ENCODE measurements at places on chromosomes 4 and X.

DNA sequence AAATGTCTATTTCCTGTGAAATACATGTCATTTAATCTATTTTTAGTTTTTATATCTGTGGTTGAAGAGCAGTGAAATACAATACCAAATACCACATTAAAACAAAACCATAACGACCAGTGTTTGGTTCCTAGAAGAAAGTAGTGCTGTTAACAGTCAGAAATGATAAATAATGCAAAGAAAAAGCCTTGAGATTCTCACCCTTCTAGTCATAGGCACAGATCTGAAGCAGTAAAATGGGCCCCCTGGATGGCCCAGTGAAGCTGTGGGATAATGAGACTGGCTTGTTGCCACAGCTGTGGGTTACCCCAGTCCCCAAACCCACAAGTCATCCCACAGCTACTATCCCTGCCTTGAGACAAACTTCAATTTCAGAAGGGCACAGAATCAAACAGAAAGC lies 137.3 kb upstream of the RPL34 start:
- DNase-seq = no peak

DNA sequence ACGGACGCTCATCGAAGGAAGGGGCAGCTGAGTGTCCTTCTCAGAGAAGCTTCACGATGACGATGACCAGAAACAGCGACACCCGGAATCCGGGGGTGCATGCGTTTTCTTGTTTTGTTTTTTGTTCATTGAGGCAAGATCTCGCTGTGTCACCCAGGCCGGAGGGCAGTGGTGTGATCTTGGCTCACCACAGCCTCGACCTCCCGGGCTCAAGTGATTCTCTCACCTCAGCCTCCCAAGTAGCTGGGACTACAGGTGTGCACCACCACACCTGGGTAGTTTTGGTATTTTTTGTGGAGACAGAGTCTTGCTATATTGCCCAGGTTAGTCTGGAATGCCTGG lies 19.8 kb downstream of the DGKQ start:
- DNase-seq = no peak

- DNase-seq = peak; percentile 71
Measured at GRCh38 chr4:83356899-83357661, 22.4 kb upstream of the HPSE start.

- DNase-seq = no peak
Measured at GRCh38 chr4:15585331-15585730, 69.8 kb downstream of the FBXL5 start.

- no peak for DNase-seq
Measured at GRCh38 chr4:38382520-38382919, 281.5 kb upstream of the KLF3 start.

GRCh38 chr4:37839426-37839825 lies 12.9 kb downstream of the PGM2 start:
- no peak for DNase-seq

DNA sequence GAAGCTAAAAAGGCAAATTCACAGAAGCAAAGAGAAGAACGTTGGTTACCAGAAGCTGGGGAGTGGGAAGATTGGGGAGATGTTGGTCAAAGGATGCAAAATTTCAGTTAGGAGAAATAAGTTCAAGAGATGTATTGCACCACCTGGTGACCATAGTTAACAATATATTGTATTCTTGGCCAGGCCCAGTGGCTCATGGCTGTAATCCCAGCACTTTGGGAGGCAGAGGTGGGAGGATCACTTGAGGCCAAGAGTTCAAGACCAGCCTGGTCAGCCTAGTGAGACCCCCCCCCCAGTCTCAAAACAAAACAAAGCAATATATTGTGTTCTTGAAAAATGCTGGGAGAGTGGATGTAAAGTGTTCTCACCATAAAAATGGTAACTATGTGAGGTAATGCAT lies 67.9 kb downstream of the TAB3 start:
- no peak for DNase-seq

- DNase-seq = no peak
Measured at GRCh38 chr4:24885342-24885741, 27.5 kb downstream of the CCDC149 start.

DNA sequence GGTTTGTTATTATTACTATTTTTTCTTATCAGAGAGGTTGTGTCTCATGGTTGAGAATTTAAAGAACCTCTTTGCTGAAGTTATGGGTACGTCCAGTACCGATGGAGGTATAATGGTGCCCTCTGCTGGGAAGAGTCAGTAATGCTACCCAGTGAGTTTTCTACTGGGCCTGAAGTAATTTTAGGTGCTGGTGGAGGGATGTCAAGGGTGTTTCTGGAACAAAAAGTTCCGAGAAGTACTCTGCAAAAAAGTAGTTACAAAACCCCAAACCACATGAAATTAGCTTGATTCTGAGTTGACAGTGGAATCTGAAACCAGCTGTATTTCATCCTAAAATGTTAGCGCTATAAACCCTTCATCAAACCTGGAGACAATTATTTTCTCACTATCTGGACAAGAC lies 102.5 kb upstream of the MID1 start:
- DNase-seq = no peak

- no peak for DNase-seq
Measured at GRCh38 chr4:143514497-143514896, 995 bp downstream of the SMARCA5 start.

- no peak for DNase-seq
Measured at GRCh38 chr4:8240211-8241041, 29.1 kb upstream of the HTRA3 start.

DNA sequence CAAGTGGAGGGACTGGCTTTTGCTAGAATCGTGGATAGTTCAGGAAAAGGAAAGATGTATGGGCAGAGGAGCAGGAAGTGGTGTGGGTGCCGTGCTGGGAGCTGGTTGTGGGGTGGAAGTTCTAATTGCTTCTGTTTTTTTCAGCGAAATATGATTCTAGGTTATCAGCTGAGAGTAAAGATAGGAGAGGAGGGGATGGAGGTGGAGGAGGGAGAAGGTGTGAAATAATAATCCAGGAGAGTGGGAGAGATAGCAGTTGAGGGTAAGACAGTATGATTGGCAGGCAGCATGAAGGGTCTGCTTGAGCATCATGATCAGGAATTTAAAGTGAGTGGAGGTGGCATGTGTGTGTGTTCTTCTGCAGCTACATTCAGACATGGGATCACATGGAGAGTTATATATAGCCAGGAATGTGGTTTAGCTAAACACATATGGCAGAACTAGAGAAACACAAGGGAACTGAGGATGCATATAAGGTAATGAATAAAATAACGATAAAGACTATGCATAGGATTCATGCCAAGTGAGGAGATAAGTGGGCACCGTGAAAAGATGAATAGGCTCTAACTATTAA lies 133.7 kb downstream of the ANK2 start:
- DNase-seq = no peak

DNA sequence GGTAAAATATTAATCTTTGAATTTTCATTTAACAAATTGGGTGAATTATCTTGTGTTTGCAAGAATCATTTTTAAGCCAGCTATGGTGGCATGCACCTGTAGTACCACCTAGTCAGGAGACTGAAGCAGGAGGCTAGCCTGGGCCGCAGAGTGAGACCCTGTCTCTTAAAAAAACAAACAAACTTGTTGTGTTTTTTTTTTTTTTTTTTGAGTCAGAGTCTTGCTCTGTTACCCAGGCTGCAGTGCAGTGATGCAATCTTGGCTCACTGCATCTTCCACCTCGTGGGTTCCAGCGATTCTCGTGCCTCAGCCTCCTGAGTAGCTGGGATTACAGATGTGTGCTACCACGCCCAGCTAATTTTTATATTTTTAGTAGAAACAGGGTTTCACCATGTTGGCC lies 2.2 kb downstream of the TXLNG start:
- DNase-seq = no peak

DNA sequence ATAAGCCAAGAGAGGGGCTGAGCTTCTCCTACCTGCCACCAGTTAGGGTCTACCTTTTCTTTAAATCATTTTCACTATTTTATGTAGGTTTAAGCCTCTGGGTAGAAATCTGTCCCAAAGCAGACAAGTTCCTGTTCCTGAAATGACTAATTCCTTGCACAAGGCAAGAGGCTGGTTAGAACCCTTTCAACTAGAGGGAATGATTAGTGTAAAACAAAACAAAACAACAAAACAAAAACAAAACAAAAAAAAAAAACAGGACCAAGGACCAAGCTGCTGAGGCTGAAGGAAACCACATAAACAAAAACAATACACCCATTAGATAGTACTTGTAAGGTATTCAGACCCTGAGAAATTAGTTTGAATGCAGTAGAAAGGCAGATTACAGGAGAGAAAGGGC lies 62.7 kb downstream of the MAML3 start:
- no peak for DNase-seq

- no peak for DNase-seq
Measured at GRCh38 chr4:171378323-171378722, 434.9 kb upstream of the GALNTL6 start.

GRCh38 chr4:48047421-48047844 lies 30.9 kb downstream of the NIPAL1 start:
- no peak for DNase-seq

DNA sequence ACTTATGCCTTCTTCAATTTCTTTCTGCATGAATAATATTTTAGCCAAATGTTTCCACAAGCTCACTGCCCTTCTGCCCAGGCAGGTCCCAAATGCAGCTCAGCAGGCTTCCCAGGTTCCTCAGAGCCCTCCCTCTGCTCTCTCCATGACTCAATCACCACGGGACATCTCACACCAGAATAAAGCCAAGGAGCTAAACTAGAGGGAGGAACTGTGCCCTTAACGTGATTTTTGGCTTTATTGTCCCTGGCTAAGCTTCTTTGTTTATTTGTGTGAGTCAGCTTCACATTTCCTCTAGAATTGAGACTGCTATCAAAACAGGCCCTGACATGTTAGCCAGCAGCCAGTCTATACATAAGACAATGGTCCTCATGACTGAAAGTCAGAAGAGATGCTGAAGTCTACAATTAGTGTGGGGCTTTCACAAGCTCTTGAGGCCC lies 186.4 kb upstream of the GALNT7 start:
- peak; percentile 24 for DNase-seq

All from amniotic stem cell (primary cell).